ENCODE measurements at places on chromosomes 16 and 17.

DNA sequence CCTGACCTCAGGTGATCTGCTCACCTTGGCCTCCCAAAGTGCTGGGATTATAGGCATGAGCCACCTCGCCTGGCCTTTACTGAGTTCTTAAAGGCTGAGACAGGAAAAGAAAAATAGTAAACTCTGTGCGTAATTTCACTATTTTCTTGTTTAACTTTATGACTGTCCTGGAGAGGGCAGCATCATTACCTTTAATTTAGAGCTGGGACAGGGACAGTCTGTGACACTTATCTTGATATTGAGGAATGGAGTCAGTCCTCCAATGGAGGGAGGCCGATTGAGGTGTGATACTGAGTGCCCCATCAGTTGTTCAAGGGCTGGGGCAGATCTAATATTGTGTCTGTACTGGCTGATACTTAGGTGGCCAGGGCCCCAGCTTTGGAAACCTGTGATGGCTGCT is 21.5 kb upstream of the SPN start:
- no peak for DNase-seq

- DNase-seq: peak; percentile 16
Observed at GRCh38 chr17:16873174-16874035, 98.5 kb downstream of the TNFRSF13B start.

GRCh38 chr17:64120159-64120810 is 9.7 kb downstream of the ERN1 start:
- no peak for DNase-seq

- DNase-seq: no peak
Observed at GRCh38 chr16:49839017-49839825, 16.7 kb downstream of the ZNF423 start.

GRCh38 chr17:39639566-39640458 is 2.9 kb downstream of the STARD3 start:
- DNase-seq: no peak

- DNase-seq: no peak
Observed at GRCh38 chr16:80150978-80151721, 389.6 kb upstream of the DYNLRB2 start.

DNA sequence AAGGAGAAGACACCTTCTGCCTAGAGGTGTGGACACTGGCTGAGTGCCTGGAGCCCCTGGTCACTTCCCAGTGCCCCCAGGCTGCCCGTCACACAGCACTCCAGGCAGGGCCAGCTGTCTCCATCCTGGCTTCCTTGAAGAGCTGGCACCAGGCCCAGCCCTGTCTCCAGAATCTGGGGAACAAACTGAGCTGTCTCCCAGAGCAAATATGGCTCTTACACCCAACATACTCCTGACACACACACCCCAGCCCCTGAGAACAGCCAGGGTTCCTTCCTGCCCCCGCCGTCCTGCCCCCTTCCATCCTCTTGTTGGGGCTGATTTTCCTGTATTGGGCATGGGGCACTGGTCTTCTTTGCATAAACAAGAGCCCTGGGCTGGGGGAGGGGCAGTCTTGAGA is 9.1 kb downstream of the NHERF1 start:
- no peak for DNase-seq

Measured in activated naive CD4-positive, alpha-beta T cell (primary cell).